ENCODE measurements at places on chromosomes 11 and 22.
A peak's percentile ranks its signal among the peaks of the same experiment; 100 is the strongest.

DNA sequence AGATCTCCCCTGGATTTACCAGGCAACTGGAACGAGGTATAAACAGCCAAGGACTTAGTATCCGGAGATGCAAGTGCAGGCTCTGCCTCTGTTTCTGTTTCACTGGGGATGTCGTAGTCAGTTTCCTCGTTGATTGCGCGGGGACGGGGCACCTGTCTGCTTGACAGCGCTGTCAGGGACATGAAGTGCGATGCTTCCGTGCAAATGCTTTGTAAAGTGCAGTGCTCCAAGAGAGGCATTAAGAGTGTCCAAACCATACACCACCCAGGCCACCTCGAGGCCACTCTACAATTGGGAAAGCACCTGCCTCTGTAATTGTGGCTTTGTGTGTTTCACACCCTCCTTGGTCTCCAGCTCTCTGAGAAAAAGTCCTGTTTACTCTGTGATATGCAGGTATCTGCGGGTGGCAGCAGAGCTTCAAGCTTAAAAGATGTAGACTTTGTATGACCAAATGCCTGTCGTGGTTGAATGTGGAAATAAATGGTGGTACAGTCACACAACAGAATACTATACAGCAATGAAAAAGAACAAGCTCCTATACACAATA, 18.6 kb upstream of the CD5 start:
- no peak for DNase-seq

- DNase-seq = no peak
Measured at GRCh38 chr22:46061501-46062231, 84.7 kb upstream of the WNT7B start.

DNA sequence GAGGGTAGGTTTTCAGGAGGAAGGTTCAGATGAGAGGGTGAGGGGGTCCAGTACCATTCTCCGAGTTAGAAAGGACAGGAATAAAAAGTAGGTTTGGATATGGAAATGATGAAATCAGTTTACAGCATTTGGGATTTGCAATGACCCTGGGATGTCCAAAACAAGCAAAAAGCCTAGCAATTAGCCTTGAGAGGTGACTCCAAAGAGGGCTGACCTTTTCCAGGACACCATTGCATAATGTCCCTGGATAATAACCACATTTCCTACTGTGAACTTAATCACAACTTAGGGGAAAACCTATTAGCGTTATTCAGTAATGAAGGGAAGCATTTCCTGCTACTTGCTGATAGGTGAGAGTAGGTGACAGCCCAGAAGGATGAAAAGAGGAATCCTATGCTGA, 101.4 kb upstream of the ARHGAP42 start:
- no peak for DNase-seq

DNA sequence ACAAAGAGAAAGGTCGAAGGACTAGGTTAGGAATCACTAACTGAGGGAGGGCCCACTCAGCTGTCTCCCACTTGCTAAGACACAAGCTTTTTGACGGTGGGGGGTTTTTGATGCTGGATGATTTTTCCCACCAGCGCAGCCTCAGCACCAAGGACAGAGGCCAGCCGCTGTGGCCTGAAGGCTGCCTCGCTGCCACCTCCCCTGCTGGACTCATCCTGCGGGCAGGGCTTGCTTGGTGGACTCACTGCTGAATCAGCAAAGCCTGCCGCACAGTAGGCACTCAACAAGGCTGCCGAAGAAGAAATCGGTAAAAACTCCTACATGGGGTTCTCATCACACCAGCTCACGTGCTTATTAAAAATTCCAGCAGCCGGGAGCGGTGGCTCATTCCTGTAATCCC, 2.6 kb downstream of the ALG12 start:
- DNase-seq = no peak

GRCh38 chr11:134460881-134461280, 48.8 kb upstream of the B3GAT1 start:
- DNase-seq = no peak

- no peak for DNase-seq
Measured at GRCh38 chr22:24329453-24329852, 58.8 kb downstream of the SPECC1L start.

DNA sequence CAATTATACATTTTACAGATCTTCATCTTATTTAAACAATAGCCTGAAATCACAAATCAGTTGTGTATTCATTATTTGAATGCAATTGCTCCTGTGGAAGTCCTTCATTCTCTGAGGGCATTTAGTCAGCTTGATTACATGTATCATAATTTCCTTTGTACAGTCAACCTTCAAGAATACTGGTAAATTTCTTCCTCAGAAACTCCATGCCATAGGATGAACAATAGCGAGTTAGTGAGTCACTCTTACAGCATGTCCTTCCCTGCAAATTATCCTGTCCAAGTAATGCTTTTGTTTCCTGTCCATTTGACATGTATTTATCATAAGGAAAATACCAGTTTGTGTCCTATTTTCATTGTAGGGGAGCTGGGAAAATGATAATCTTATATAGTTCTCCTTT, 3.8 kb downstream of the OR10S1 start:
- no peak for DNase-seq

DNA sequence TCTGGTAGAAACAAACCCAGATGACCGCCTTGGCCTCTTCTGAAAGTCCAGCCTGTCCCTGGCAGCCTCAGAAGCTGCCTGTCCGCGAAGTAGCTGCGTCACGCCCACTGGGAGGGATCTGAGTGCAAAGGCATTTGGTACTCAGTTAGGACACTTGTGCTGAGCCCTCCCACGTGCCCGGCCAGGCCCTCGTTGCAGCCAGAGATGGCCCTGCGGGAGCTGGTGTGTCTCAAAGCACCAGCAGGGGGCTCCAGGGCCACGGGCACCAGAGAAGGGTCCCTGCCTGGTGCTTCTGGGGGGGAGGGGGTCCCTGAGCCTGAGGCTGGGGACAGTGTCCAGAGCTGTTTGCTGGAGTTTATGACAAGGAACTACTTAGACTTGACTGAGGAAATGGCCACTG, 5.8 kb downstream of the SELENOO start:
- no peak for DNase-seq

GRCh38 chr11:12087075-12088004, 23.1 kb upstream of the MICAL2 start:
- DNase-seq = no peak

DNA sequence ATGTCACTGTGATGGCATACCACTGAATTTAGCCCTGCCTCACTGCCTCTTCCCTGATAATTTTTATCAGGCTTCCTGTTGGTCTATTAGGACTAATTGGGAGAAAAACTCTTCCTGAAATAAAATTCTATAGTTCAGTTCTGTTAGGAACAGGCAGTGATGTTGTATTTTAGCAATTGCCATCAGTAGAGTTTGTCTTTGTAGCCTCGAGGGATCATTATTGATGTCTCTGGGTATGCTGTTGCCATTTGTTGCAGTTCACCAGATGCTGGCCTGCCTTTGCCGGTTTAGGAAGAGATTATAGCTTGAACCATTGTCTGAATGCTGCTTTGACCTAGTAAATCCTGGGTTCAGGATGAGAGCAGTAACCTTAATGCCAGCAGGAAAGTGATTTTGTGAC, 41.0 kb downstream of the KDM2A start:
- no peak for DNase-seq

- DNase-seq = no peak
Measured at GRCh38 chr22:45678961-45679912, 7.6 kb downstream of the ATXN10 start.

GRCh38 chr11:120303004-120303637, 22.0 kb upstream of the TLCD5 start:
- DNase-seq = peak; percentile 40

- DNase-seq = no peak
Measured at GRCh38 chr22:20783844-20784723, 10.2 kb downstream of the SERPIND1 start.

- no peak for DNase-seq
Measured at GRCh38 chr22:48713272-48714205, 1114.1 kb downstream of the BRD1 start.

GRCh38 chr22:33829546-33830280, 90.6 kb downstream of the LARGE1 start:
- no peak for DNase-seq

GRCh38 chr11:625636-626268, 997 bp upstream of the CDHR5 start:
- DNase-seq = no peak

DNA sequence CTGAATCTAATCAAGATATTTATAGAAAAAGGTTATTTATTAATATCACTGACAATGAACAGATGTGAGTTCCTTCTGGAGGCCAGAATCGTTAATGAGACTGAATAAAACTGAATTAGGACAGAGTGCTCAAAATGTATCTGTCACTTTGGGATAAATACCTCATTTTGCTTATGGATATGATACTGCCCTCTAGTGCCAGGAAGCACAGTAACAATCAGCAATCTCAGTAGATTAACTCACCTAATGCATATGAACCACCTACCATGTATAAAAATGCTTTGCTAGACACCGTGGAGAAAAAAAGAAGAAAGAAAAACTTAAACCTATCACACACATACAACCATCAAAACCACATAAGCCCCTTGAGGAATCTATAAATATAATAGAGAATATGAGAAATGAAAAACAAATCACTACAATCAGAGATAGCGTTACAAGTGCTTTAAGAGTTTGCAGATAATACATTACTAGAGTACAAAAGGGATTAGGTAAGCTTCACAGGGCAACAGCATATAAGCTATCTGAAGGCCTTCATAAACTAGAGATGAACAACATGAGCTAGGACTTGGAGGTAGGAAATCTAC, 117.4 kb downstream of the SGSM3 start:
- no peak for DNase-seq

GRCh38 chr11:45180848-45181192, 34.4 kb downstream of the PRDM11 start:
- DNase-seq = peak; percentile 22

GRCh38 chr11:27839226-27839913, 139.1 kb upstream of the BDNF start:
- DNase-seq = no peak

GRCh38 chr11:125842321-125842948, 9.3 kb downstream of the PATE4 start:
- DNase-seq = no peak

GRCh38 chr11:82682003-82682751, 51.5 kb downstream of the FAM181B start:
- no peak for DNase-seq

GRCh38 chr11:120578596-120579154, 67.1 kb downstream of the GRIK4 start:
- DNase-seq = no peak

DNA sequence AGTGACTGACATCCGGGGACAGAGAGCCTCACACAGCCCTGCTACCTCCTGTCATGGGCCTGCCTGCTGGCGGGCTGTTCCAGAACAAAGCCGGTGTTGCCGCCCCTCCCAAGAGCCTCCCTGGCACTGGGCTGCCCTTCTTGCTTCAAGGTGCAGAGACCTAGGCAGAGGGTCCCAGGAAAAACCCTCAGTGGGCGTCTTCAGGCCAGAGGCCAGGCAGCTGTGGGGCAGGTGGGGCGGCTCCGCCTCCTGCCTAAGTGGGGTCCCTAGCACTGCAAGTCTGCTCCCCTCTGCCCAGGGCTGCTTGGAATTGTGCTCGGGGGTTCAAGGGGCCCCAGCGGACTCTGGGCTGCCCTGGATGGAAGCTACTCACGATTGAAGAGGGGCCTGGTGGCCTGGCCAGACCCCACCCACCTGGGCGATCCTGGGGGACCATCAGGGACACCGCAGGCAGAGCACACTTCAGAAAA, 20.4 kb upstream of the GNB1L start:
- no peak for DNase-seq

DNA sequence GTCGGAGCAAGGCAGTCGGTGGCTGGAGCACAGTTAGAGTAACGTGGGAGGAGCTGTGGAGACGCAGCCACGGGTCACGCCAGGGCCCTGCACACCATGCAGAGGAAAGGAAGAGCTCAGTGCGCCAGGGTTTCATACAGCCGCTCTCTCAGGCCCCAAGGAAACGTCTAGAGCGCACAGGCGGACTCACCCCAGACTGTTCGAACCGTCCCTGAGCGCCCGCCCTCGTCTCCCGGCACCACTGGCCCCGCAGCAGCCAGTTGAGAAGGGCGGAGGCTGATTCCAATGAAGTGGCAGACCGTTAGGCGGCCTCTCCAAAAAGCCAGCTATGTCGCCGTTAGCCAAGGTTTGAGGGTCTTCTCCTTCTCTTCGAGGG, 483 bp upstream of the HYLS1 start:
- DNase-seq = no peak

DNA sequence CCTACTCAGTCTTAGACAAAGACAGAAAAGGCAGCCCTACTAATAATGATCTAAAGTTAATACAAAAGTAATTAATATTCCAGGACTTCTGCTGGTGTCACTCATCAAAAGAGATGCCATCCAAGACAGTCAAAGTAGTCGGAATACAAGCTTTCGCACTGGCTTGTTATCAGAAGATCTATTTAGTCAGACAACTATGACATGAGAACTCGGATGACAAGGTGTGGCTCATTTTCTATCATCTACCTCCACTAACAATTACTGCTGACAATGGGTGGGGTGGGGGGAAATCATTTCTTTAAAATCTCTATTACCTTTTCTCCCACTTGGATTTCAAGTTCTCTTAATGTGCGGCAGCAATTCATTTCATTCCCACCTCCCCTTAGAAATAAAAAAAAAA, 56.7 kb downstream of the EFCAB6 start:
- no peak for DNase-seq

DNA sequence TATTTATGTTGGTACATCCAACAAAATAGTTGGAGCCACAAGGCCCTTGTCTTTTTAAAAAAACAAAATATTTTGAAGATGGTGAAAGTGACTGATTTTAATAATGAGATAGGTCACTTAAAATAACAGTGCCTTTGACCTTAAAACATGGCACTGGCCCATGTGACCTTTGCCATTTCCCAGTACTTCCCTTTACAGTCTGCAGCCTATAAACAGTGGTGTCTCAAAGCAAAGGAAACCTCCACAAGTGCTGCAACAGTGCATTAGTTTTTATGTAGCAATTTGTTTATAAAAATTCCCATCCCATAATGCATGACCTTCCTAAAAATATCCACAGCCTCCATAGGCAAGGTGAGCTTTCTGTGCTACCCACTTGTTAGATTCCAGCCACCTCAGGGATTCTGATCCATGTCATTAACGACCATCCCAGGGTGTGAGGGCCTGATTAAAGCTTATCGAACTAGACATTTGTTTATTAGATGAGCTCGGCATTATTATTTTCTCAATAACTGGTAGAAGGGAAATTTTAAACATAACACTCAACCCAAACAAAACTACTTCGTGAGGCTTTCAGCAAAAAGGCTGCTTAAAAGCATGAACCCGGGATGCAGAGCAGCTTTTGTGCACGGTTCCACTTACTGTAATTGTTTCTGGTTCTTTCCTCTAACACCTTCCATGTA, 28.0 kb upstream of the CRKL start:
- no peak for DNase-seq

GRCh38 chr11:120010775-120011174, 127.1 kb downstream of the TRIM29 start:
- DNase-seq = no peak

- DNase-seq = no peak
Measured at GRCh38 chr11:119180729-119181676, 4.3 kb upstream of the NHERF4 start.

- DNase-seq = no peak
Measured at GRCh38 chr11:12288212-12288930, 89.0 kb upstream of the PARVA start.

- DNase-seq = no peak
Measured at GRCh38 chr11:128239306-128239705, 348.1 kb downstream of the ETS1 start.
